Retinal pigment epithelial cell (primary cell): ENCODE measurements at places on chromosomes 2 and 18.

DNA sequence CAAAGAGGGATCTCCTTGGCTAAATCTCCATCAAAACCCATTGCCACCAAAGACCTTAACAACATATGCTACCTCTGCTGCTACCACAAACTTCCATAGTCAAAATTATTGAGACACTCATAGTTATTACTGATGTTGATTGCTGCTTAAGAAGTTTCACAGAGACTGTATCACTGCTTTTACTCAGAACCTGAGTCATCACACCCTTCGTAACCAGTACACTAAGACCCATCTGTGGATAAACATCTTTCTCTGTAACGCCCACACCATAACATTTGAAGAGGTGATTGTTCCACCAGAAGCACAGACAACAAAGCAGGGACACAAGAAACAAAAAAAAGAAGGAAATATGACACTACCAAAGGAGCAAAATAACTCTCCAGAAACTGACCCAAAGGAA is 1563.1 kb downstream of the LRP1B start:
- DNase-seq: no peak

DNA sequence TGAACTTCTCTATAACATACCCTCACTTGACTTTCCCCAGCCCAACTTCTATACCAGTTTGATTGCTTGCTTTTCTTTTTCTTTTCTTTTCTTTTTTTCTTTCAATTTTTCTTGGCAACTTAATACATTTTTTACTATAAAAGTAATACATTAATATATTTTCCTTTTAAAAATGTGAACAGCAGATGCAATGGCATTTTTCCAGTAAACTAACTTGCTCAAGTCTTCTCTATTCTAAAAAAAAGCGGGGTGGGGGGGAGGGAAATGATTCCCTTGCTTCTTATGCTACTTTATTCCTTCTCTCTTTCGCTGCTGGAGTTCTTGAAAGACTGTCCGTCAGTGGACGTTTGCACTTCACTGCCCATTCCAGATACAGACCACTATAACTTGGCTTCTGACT is 70.5 kb downstream of the RBMS1 start:
- DNase-seq: no peak

DNA sequence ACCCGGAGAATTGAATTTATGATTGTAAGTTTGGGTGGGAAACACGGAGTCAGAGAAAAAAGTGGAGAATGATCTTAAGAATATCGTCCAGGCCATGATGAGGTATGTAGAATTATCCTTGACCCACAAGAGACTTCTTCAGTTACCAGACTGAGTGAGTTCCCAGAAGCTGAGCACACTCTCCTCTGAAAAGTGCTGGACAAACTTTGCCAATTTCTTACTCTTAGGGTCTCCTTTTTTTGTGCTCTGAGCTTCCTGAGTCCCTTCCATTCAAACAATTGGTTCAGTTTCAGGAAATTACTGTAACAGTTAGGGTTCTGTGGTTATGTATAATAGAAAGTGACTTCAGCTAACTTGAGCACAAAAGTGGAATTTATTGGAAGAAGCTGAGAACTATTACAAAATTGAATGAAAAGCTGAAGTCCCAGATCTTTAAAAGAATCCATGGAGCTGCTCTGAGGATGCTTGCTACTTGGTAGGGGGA is 50.6 kb upstream of the EHBP1 start:
- DNase-seq: no peak

DNA sequence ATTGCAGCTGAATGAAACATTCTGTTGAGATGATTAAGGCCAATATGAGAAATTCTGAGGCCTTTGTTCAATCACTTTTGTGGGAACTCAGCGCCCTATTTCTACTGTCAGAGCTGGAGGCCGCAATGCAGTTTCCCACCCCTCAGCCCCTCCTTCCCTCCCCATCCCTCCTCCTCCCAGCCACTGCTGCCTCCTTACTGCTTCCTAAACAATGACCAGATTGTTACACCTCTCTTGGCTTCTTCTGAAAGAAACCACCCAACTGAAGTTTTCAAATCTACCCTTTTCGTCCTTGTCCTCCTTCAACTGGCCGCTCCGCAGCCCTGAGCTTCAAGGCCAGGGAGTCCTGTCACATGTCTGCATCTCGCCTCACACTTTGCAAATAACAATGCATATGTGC is 36.7 kb upstream of the MAPK4 start:
- DNase-seq: no peak

DNA sequence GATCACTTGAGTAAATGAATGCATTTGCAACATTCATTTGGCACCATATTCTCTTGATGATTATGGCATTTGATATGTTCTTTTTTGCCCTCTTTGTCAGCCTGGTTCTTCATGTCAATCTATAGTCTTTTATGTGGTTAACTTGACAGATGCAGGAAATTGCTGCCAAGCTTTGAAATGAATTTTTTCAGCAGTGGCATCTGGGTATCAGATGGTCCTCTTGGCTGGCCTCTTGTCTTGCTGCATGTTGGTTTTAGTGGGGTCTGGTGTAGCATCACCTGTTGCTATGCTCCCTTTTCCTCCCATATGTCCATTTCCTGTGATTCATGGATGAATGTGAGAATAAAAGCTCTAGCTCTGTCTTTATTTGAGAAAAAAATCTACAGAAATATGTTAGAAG is 119.9 kb downstream of the DPP4 start:
- DNase-seq: no peak

- DNase-seq: no peak
These were observed 45.0 kb upstream of the EML4 start for GRCh38 chr2:42124011-42124785.

DNA sequence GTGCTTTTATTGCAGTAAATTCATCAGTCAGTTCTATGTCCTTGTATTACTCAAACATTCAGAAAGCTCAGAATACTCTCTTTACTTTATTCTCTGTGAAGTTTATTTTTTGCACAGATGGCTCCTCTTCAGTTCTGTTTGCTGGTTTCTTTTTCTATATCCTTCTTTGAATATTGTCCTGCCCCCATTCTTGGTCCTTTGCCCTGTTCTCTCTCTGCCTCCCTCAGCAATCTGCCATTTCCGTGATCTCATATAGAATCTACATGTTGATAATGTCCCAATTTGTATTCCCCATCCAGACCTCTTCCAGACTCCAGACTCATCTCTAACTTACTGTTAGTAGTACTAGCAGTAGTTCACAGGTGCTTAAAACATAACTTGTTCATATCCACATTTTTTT is 102.6 kb downstream of the HNMT start:
- no peak for DNase-seq

DNA sequence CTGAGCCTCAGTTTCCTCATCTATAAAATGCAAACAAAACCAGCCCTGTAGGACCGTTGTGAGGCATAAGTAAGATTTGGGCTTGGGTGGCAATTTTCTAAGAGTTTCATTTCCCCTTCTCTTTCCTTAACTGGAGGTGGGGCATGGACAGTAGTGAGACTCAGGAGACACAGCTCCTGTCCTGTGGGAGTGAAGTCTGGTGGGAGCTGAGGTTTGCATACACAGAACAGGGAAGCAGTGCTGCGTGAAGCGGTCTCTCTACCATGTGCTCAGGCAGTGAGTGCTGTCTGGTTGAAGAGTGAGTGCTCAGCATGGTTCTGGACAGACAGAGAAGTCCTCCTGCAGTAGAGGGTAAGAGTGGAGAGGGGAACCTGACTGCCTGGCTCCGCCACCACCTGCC is 62.3 kb upstream of the MCFD2 start:
- DNase-seq: no peak

GRCh38 chr2:96325884-96326255 is 753 bp downstream of the ITPRIPL1 start:
- DNase-seq: no peak

DNA sequence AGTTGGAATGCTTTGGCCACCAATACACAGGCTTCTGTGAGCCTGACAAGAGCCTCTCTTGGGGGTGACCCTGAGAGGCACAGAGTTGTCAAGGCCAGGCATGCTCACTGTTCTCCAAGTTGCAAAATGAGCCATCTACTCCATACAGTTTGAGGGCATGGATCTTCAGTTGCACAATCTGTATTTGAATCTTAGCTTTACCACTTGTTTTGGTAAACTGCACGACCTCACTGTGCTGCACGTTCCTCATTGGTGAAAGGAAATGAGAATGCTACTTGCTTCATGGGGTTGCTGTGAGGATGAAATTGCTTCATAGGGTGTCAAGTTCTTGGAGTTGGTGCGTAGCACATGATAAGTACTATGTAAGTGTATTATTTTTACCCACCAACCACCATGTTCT is 12.0 kb upstream of the HAAO start:
- DNase-seq: no peak

DNA sequence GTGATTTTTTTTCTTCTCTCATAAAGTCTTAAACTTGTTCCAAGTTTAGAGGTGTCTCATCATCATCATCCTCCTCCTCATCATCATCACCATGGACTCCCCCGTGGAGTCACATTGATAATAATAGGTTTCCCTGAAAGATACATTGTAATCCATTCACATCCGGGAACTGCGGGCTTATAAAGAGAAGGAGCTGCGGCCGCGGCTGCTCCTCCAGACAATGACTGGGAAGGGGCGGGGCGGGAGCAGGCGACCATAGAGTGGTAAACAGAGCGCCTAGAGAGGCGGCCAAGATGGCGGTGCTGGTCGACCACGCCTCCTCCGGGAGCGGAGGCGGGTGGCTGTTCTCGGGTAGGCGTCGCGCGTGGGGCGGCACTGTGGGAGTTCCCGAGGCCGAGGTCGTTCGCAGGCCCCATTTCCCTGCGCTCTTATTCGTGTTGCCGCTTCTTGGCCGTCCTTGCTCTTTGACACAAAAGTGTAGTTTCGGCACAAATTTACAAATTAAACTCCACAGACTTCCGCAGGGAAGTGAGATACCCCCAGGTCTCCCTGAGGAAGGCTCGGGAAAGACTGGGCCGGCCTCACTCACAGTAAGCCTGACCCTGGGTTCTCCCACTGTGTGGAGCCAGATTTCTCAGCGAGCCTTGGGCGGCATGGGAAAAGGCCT is 1.8 kb upstream of the TCF4 start:
- DNase-seq: peak; percentile 79

DNA sequence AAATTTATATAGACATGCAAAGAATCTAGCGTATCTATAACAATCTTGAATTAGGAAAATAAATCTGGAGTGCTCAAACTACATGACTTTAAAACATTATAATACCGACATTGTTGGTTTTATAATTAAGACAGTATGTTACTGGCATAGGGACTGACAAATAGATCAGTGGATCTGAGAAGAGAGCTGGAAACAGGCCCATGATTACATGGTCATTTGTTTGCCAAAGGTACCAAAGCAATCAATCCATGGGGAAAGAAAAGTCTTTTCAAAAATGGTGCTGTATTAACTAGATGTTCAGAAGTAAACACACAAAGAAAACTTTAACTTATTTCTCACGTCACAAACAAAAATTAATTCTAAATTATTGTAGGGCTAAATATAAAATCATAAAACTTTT is 124.2 kb downstream of the BCL2L11 start:
- DNase-seq: no peak

DNA sequence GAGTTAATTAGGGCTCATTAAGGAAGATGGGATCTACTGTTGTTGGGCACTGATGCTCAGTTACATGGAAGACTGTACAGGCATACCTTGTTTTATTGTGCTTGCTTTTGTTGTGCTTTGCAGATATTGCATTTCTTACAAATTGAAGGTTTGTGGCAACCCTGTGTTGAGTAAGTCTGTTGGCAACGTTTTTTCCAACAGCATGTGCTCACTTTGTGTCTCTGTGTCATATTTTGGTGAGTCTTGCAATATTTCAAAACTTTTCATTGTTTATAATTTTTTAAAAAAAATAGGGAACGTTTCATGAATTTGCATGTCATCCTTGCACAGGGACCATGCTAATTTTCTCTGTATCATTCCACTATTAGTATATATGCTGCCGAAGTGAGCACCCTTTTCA is 15.6 kb downstream of the PHLPP1 start:
- DNase-seq: no peak

- DNase-seq: no peak
These were observed 99.9 kb downstream of the NFATC1 start for GRCh38 chr18:79495591-79496071.

DNA sequence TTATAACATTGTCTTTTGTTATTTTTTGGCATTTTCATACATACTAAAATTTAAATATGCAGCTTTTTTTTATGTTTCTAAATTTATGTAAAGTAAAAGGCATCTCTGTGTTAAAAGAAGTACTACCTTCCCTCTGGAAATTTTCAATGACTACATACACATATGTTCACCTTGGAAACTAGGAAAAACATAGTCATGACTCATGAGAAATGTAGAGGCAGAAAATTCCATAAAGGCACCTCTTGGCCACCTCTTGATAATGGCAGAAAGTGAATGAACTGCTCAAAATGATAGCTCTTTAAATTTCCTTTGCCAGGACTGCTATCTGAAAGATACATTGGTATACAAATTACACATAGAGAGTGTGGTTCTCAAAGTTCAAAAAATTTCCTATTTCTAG is 889.1 kb upstream of the ZEB2 start:
- no peak for DNase-seq

DNA sequence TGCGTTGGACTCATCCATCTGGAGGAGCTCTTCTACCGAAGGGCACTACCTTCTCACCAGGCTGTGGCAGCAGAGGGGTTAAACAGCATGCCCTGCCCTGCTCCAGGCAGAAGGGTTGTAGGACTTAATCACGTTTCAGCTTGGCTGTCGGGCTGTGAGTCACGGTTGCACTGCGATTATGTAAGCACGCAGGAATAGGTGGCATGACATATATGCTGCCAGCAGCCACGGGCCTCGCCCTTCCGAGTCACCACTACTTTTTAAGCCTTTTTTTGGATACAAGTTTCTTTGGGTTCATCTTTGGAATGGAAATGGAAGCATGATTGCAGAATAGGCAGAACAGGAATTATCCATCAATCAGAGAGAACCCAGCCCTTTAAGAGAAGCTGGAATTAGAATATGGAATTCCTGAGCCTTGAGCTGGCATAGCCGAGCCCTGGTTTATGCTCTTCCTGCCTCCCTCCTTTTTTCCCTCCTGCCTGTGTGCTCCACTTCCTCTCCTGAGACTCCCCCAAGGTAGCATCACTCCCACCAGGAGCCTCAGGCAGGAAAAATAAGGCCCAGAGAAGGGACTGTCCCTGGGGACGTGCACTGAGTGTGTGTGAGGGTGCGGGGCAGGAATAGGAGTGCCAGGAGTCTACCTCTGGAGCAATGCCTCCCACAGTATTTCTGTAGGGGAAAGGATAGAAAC is 86.8 kb downstream of the SEMA4F start:
- peak; percentile 83 for DNase-seq

GRCh38 chr2:104944495-104944894 is 90.6 kb downstream of the POU3F3 start:
- DNase-seq: no peak

GRCh38 chr2:190718652-190719526 is 70.0 kb downstream of the NAB1 start:
- DNase-seq: peak; percentile 70

DNA sequence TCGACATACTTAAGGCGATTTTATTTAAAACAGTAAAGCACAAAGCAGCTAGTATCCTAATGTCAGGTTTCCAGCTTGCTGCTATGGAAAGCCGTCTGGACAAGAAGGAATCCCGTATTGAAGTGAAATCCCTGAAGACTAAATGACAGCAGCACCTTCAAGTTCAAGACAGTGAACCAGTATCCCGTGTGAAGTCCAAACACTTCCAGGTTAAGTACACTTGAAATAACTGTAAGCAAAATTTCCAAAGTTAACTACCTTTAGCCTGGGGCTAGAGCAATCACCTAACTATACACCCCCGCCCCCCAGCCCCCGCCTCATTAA is 1.2 kb downstream of the MBOAT2 start:
- DNase-seq: no peak

GRCh38 chr2:120809609-120810440 is 74.2 kb downstream of the GLI2 start:
- no peak for DNase-seq

GRCh38 chr18:73752546-73752945 is 395.1 kb downstream of the FBXO15 start:
- DNase-seq: no peak
